ENCODE measurements at places on chromosomes 1 and 21.

DNA sequence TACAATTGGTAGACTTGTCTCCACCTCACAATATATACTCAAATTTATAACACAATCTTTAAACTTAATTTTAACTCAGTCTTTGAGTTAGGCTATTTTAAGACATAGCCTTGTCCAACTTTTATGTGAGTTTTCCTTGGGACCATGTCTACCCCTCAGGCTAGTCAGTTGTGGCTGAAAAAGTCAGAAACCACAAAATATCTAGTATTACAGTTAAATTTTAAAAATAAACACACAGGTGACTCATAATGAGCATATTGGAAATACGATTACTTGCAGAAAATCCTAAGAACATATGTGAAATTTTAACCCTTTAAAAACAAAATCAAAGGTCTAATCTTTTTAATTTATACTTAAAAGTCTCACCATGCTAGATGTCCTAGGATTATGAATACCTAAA, 4.8 kb upstream of the ASB17 start:
- no peak for DNase-seq

DNA sequence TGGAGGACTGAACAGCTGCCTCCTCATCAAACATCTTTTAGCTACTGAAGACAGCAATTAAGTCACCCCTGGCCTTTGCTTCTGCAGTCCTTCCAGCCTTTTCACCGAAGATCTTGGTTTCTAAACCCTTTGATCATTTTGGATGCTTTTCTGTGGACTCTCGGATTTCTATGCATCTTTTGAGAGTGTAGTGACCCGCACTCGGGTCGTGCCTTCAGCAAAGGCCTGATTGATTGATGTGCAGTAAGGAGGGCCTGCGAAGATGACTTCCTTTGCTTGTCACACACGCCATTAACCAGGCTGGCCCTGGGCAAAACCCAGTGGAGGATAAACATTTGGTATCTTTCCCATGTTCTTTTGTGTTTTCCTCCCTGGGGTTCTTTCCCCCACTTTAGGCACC, 157.5 kb upstream of the CD34 start:
- no peak for DNase-seq

- DNase-seq = no peak
Observed at GRCh38 chr1:60504206-60504840, 430.8 kb upstream of the C1orf87 start.

GRCh38 chr21:43585514-43585913, 73.8 kb downstream of the HSF2BP start:
- DNase-seq = no peak

- peak; percentile 82 for DNase-seq
Observed at GRCh38 chr1:17109892-17110554, 9.2 kb downstream of the PADI2 start.

DNA sequence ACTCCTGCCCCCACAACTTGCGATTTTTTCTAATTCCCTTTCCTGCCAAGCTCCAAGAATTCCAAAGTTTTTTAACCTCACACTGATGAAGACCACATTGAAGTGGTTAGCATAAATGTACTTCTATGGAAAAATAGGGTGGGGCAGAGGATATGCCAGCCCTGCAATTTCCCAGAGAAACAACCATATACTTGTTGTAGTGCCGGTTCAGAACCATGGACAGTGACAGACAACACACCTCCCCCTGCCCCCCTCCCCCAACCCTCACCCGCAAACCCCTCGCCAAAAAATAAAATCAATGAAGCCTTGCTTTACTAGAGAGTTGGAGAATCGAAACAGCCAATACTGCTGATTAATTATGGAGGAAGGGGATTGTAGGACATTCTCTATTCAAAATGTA, 109.5 kb upstream of the GRIK3 start:
- no peak for DNase-seq

- DNase-seq = no peak
Observed at GRCh38 chr1:117061986-117062415, 1.9 kb downstream of the TTF2 start.

DNA sequence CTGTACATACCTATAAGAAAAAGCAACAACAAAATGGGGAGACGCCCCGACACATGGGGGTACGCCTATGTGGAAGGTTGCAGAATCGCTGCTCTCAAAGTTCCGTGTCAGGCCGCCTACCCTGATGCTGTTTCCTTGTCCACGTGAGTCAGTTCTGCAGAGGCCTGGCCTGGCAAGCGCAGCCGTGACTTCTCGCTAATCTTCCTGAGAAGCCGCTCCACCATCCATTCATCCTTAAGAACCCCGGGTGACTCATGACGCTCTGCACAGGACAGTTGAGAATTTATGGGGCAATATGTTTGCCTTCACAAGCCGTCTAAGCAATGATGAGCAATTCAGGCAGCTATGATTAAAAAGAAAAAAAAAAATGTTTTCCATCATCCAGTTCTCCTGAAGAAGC, 122.3 kb upstream of the TMPRSS2 start:
- DNase-seq = peak; percentile 32

- DNase-seq = no peak
Observed at GRCh38 chr21:27301220-27301619, 334.3 kb upstream of the ADAMTS5 start.
